ENCODE measurements at places on chromosomes 4 and X. TPM values are rescaled to one million over a fixed set of nuclear protein-coding genes. Genes with fewer than 3 reads are reported as not detected.

The PRR32 gene
- total RNA-seq, result not detected

The AREG gene
- total RNA-seq, result 5.9 TPM

The RPS3A gene
- 2,556 TPM for total RNA-seq

The STX18 gene
- total RNA-seq, result 22.2 TPM

The CHIC1 gene
- total RNA-seq, result 13.0 TPM

The NR3C2 gene
- total RNA-seq, result 8.5 TPM

The NUDT10 gene
- 0.85 TPM for total RNA-seq

The SSX2B gene
- total RNA-seq, result not detected

The VCX2 gene
- 0.19 TPM for total RNA-seq

The SPANXN4 gene
- total RNA-seq, result not detected

The SPP1 gene
- total RNA-seq, result 10.7 TPM

The XAGE1A gene
- total RNA-seq, result not detected

The SASH3 gene
- not detected for total RNA-seq

The NFKB1 gene
- total RNA-seq, result 29.1 TPM

The MND1 gene
- total RNA-seq, result 10.2 TPM

The SPANXN3 gene
- total RNA-seq, result not detected

The VAMP7 gene
- total RNA-seq, result 42.6 TPM

The MORC4 gene
- total RNA-seq, result 41.0 TPM

The SLC25A5 gene
- total RNA-seq, result 417 TPM

The SPOCK3 gene
- 2.0 TPM for total RNA-seq

The SMIM14 gene
- 55.2 TPM for total RNA-seq

The LAGE3 gene
- 22.4 TPM for total RNA-seq

The CSAG3 gene
- total RNA-seq, result not detected

The REPS2 gene
- total RNA-seq, result 0.85 TPM

The NMU gene
- not detected for total RNA-seq

The RPA4 gene
- 0.56 TPM for total RNA-seq

The TSPAN6 gene
- total RNA-seq, result 29.9 TPM

The SPRY1 gene
- 32.7 TPM for total RNA-seq

The ODAPH gene
- not detected for total RNA-seq

The MAGEA2B gene
- not detected for total RNA-seq

The CXCL1 gene
- 80.9 TPM for total RNA-seq

The POLA1 gene
- 7.9 TPM for total RNA-seq

The FAM133A gene
- under 0.01 TPM for total RNA-seq

The TMEM271 gene
- total RNA-seq, result not detected

The ASIC5 gene
- not detected for total RNA-seq

The PAGE5 gene
- total RNA-seq, result not detected

The SPACA5 gene
- not detected for total RNA-seq

The AMER1 gene
- total RNA-seq, result 1.2 TPM

The PLK4 gene
- total RNA-seq, result 19.6 TPM

The NIPAL1 gene
- total RNA-seq, result 2.9 TPM

The CFP gene
- 0.19 TPM for total RNA-seq
